ENCODE measurements at places on chromosomes 1 and 21.

DNA sequence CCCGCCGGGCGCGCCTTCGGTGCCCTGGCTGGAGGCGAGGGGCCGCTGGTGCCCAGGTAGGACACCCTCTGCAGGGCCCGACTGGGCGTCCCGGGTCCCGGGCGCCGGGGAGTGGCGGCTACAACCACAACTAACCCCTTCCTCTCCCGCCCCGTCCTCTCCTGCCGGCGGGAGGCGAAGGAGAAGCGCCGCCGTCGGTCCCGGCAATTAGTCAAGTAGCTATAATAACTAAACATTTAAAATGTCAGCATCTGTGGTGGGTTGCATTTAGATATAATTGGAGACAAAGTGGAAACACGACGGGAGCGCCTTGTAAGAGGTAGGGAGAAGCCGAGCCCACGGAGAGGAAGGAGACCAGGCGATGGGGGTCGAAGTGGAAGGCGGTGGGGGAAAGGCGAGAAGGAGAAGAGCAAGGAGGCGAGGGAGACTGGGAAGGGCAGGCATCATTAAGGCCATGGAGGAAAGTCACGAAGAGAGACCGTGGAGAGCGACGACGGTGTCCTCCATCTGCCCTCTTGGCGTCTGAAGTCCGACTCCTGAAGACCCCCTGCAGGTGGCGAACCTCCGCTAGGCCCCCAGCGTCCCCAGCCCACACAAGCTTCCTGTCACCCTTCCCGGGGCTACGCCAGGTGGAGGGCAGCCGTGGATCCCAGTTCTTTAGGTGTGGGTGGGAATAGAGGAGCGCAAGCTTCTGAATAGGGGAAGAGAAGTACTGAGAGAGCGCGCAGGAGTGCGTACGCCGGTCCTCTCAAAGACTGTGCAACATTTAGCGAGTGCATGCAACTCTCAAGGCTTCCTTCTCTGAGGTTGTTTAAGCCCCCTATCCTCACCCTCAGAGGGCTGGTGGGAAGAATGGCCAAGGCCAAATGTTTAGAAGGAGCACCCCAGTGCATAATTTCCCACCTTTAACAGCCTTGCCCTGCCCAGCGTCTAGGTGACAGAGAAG lies 1.6 kb downstream of the CNIH3 start:
- DNase-seq: no peak

DNA sequence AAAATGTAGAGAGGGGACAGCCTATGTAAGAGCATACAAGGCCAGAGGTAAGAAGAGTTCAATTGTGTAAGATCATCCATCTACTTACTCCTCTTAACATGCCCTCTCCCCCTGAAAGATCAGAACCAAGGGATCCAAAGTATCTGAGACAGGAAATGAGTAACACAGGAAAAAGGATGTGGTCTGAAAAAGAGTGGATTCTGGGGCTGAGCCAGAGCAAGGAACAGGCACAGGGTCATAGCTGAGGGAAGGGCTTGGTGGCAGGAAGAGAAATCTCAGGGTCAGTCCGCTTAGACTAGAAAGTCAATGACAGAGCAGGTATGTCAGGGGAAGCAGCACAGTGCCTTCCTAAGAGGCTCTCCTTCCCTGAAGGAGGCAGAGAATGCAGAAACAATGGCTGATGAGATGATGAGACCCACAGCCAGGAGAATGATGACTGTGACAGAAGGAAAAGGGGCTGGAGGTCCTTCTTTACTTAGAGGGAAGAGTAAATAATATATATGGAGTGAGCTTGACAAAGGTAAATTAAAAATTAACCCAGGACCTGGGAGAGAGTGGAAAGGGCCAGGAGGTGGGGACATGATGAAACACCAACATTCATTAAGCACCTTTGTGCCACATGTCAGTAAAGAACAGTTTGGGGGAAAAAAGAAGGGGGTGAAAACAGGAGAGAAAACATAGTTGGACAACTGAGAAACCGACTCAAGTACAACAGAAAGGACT lies 26.2 kb upstream of the A3GALT2 start:
- DNase-seq: no peak

- no peak for DNase-seq
Measured at GRCh38 chr21:34724131-34724856, 55.5 kb downstream of the CLIC6 start.

- no peak for DNase-seq
Measured at GRCh38 chr1:221392453-221392852, 349.4 kb downstream of the DUSP10 start.

DNA sequence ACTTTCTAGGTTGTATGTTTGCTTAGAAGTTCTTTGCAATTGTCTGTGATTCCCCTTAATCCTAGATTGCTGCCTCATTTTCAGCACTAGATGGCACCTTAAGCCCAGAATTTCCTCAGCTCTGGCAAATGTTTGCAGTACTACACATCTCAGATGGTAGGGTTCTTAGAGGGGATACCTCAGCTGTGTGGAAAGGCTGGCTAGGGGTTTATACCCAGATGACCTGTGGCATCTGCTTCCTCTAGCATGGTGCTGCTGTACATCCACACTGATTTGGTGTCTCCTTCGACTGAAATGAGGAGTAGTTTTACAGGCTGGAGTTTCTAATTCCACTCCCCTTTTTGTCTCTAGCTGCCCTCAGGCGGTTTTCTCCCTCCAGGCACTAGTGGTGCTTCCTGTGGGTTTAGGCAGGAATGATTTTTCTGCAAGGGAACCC lies 23.5 kb downstream of the ASB17 start:
- DNase-seq: no peak

DNA sequence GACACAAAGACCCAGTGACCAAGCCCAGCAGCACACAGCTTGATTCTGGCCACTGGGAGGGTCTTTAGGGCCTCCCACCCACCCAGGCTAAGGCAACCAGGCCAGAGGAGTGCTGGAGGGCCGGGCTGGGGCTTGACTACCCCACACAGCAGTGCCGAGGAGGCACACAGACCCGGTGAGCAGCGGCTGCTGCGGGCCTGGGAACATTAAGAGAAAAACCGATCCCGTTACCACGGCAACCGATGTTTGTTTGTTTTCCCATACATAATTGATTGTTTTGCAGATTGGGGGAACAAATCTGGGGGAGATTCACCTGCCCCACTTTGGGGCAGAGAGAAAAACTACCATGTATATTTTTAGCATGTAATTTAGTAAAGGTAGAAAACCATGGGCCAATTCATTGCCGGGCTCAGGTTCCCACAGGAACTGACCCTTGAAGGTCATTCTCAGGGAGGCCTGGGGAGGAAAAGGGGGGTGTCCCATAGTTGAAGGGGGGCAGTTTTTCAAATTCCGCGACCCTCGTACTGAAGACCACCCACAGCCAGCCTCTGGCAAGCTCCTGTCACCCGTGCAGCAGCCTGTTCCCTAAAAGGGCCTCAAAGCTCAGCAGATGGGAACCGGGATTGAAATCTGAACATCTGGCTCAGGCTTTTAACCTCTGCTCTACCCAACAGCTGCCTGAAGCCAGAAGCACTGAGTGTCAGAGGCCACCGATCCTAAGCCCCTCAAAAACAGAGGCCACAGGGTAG lies 35.3 kb downstream of the CHD5 start:
- DNase-seq: no peak

- no peak for DNase-seq
Measured at GRCh38 chr1:162690672-162691434, 58.6 kb downstream of the DDR2 start.
